NCI-H2081 treated with DMSO at 0.1 percent for 48 hours (cell line): ENCODE measurements at places on chromosomes 3 and 15.

GRCh38 chr15:58342508-58342907 lies 89.3 kb upstream of the LIPC start:
- no peak for DNase-seq

DNA sequence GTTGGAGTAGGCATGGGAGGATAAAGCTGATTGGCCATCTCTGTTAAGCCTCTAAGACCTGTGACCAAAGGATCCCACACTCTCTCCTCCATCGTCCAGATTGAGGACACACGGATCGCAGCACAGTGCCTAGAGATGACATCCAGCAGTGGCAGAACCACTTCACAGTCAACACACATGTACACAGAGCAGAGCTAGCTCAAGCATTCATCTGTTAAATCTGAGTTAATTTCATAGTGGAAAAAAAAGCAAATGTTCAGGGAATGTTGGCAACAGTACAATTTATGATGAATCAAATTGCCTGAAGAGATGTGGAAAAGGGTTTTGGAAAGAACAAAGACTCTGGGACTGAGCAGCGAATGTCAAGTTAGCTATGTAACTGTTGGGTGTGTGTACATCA lies 108.1 kb upstream of the PLAAT1 start:
- DNase-seq = no peak

GRCh38 chr15:89309993-89310392 lies 24.6 kb downstream of the POLG start:
- no peak for DNase-seq

- DNase-seq = no peak
Measured at GRCh38 chr3:190514413-190515153, 698 bp downstream of the IL1RAP start.

GRCh38 chr3:140091143-140091542 lies 156.2 kb downstream of the CLSTN2 start:
- no peak for DNase-seq

DNA sequence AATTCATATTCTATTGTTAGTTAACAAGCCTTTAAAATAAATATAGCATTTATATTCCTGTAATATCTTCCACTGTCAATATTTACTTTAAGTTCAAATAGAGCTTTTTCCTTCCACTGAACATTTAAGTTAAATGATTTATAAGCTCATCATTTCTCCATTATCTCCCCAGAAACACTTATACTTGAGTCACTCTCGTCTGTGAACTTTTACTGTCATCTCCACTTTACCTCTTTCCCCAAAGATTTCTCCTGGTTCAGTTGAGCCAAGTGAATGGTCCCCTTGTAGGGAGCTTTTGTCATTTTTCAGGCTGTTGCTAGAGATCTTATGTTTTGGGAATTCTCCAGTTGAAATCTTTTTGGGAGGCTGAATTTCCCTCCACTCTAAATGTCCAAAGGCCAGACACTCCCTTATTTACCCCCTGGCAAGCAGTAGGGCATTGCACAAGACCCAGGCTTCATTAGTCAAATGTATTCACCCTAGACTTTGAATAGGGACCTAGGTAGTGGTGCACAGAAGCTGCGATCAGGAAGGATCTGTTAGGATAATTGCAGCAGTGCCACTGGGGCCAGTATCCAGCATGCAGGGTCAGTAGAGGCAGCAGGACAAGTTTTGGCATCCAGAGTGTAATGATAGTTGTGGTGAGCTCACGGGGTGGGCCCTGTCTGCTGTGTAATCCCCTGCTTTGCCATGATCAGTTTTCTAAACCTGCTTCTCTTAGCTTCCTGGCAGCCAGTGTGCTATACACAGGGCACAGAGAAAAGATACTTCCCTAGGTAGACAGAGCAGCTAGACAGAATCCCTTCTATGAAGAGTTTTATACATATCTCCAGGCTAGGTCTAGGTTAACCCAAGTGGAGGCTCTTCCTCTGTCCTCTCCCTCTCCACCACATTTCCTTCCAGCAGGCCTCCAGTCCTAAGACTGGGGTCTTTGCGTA lies 356.5 kb upstream of the SLCO3A1 start:
- no peak for DNase-seq

GRCh38 chr15:77027111-77027696 lies 32.3 kb downstream of the PSTPIP1 start:
- DNase-seq = no peak

- DNase-seq = peak; percentile 54
Measured at GRCh38 chr3:28916713-28917499, 364.0 kb upstream of the RBMS3 start.

- peak; percentile 64 for DNase-seq
Measured at GRCh38 chr15:100902436-100903167, 16.6 kb upstream of the LRRK1 start.

GRCh38 chr15:49079340-49080039 lies 33.2 kb upstream of the SECISBP2L start:
- no peak for DNase-seq

DNA sequence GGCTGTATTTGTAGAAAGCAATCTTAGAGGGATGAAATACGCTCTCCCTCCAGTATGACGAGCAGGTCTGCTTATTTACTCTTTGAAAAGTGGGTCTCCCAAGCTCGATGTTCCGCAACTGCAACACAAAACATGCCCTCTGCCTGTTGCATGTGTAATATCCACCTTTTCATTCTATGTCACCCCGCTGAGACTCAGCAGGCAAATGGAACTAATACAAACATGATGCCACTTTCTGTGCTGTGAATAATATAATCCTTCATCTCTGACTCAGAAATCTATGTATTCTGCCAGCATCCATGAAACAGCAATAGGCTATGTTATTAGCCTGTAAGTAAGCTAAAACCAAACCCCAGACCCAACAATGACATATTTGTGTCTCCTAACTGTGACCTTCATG lies 200.8 kb upstream of the TMCO5A start:
- DNase-seq = no peak

GRCh38 chr15:91073077-91073476 lies 27.0 kb upstream of the SV2B start:
- DNase-seq = no peak

- DNase-seq = no peak
Measured at GRCh38 chr15:81633889-81634288, 259.9 kb upstream of the TMC3 start.

GRCh38 chr15:81002331-81003096 lies 1.8 kb downstream of the TLNRD1 start:
- no peak for DNase-seq

- DNase-seq = no peak
Measured at GRCh38 chr3:24818055-24818454, 323.4 kb upstream of the THRB start.

DNA sequence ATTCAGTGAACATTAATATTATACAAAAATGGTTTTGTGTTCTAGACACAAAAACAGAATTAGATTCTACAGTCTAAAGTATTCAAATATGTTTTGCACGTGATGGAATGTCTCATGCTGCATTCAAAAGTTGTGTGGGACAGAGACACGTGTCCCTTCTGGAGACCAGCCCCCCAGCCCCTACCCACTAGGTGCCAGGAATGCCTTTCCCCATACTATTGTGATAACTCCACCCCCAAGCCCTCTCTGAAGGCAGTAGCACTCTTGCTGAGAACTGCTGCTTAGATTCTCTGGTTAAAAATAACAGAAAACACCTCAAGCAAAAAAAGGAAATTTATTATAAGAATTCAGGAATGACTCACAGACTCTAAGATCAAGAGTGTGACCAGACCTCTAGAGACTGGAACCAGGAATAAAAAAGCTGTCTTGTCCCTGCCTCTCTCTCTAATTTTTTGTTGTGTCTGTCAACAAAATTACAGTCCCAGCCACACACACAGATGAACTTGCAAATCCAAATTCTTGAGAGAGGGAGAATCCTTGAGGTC lies 57.7 kb downstream of the PXYLP1 start:
- no peak for DNase-seq

DNA sequence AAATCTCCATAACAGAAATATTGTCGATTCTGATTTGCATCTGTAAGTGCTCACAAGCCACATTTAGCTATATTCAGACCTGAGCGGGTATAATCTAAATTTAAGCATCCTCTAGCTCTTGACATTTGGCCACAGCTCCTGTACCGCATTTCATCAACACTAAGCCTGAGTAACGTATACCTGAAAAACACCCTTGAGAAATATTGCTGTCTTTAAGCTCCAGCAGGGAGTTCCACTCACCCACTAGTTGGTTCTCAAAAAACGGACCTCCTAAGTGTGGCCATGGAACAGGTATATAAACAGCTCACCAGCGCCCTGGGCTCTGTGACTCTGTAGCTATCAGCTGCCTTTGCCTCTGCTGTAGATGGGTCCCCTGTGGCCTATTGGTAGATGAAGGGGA lies 80.7 kb downstream of the ABI3BP start:
- no peak for DNase-seq
